ENCODE measurements at places on chromosomes 11 and 22.

DNA sequence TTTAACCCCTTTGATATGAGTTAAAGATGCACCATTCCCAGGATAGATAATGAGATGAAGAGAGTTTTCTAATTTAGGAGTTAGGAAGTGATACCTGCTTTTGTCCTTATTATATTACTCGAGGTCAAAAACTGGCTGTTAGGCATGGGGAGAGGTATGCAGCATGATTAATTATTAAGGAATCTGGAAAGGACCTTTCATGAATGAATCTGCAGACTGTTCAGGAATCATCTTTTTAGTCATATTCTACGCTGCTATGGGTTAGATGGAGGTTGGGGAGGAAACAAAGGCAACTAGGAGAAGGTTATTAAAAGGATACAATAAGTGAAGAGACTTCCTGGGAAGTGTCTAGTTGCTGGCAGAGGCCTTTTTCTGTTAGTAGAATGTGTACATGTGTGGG is 492.4 kb upstream of the CCDC90B start:
- DNase-seq = no peak

DNA sequence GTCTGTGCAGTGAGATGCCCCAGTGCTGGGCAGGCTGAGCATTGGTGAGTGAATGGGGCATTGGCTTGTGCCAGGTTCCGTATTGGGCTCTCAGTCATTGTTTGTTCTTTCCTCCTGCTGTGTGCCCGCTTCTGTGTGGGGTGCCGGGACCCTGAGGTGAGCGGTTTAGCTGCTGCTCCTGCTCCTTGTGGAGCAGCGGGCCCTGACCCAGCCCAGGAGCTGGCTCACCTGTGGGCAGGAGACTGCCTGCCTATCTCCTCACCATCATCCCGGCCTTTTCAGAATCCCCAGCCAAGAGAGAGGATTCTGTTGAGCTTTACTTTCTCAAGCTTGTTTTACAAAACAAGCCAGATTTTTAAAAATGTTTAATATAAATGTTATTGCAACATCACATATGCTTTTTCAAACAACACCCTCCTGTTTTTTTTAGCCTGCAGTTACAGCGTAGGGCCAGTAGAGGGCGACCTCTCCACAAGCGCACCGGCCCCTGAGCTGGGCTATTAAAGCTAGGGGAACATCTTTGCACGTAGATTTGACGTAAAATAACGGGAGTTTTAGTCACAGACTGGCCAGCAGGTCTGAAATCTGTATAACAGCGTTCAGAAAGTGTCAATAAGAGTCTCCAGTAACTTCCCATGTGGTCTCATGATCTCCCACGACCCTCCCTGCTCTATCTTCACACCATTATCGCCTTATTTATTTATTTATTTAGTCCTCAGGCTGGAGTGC is 25.1 kb upstream of the RELT start:
- DNase-seq = peak; percentile 56

DNA sequence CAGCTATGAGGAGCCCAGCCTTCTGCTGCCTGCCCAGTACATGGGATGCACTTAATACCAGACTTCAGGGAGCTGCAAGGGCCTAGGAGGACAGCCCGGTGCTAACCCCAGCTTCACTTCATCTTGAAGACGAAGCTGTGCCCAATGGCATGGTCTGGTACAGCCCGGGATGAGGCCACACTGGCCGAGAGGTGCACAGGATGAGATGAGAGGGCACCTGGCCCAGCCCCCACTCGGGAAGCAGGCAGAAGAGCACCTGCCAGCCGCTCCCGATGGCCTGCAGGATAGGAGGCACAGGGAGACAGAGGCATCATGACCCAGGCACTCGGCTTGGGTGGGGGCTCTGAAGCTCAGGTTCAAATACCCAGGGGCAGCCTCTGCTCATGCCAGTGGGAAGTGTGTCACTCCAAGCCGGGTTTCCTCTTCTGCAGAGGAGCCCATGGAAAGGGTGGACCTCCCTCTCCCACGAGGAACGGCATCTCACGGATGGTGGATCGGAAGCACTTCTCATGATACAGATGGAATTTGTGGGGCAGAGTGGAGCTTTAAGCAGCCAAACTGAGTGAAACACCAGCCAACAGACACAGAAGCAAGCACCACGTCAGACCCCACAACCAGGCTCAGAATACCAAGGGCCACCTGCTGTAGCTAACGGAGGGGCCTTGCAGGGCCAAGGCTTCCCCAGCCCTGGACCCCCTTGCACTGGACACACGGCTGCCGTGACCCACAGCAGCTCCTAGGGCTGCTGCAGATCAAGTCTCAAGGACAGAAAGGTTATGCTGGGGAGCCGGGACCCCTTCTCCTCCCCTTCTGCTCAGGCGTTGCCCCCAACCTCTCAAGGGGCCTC is 875.2 kb downstream of the BRD1 start:
- DNase-seq = no peak

- no peak for DNase-seq
Observed at GRCh38 chr11:83819931-83820549, 533.9 kb upstream of the CCDC90B start.

GRCh38 chr22:26673486-26673885 is 16.1 kb downstream of the MIAT start:
- peak; percentile 32 for DNase-seq

- no peak for DNase-seq
Observed at GRCh38 chr11:8867035-8867434, 44.0 kb upstream of the AKIP1 start.

DNA sequence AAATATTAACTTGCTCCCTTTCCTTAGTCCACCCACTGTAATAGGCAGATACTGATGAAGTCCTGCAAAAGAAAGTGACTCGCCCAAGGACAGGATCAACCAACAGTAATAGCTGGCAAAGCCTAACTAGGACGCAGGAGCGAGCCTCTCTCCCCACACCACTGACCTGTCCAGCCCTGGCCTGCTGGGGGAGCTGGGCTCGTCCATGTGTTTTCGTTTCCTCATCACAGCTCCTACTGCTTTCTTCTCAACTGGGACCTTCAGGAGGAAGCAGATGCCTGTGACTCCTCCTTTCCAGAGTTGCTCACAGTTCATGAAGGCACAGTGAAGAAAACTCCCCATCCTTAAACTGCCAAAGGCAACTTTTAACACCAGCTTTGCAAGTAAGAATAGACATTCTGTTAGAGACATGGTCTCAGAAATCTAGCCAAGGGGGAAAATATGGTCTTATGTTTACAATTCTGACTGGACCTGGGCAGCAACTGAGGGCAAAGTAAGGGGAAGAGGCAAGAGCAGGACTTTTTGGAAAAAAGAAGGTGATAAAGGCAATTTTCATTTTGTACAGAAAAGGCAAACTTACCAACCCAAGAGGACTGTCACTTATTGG is 11.6 kb upstream of the GPHA2 start:
- DNase-seq = no peak

DNA sequence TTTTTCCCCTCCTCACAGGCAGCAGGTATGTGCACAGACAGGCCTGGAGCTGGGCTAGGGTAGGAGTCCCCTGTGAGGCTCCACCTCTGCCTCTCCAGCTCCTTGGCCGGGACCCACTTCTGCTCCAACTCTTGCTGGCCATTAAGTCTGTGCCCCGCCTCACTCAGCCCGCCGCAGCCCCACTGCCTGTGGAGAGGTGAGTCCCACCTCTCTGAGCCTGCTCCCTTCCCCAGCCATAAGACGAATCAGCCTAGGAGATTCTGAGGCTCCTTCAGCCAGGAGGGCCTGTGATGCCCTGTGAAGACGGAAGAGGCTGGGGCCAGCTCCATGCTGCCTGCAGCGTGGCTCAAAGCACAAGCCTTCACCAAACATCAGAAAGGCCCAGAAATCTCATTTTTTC is 23.0 kb downstream of the TSKU start:
- DNase-seq = no peak

DNA sequence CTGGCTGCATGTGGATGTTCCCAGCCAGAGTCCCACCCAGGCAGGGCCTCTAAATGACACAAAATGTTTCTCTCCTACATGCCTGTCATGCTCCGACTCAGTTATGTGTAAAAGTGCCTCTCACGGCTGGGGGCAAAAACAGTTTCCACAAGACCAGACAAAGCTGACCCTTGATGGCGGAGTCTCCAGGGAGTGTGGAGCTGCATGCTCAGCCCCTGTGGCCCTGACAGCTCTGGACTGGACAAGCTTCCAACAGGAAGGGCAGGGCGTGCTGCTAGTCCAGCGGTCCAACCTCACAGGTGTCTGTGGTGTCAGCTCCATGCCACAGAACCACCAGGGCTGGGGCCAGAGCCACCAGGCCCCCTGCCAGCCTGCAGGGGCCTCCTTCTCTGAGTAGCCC is 149.6 kb downstream of the CRYBB2 start:
- no peak for DNase-seq

DNA sequence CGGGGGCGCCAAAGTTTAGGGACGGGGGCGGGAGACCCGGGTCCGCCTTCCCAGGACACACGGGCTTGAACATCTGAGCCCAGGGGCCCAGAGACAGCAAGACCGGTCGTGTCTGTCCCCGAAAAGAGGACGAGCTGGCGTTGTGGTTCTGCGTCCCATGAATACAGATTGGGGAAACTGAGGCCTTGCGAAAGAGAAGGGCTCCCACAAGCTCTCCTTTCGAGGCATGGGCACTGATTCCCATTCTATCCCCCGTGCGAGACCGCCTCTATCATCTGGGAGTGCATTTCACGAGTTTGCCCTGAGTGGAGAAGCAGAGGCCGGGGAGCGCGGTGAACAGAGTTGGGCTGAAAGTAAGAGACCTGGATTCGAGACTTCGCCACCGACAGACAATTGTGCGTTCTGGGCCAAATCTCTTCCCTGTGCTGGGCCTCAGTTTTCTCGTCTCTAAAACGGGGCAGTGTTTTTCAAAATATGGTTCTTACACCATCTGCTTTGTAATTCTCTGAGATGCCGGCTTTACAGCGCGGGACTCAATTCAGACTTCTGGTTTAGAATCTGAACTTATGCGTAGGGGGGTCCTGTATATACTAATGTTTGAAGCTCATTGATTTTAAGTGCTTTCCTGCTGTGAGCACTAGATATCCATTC is 471 bp downstream of the RNF185 start:
- DNase-seq = no peak

DNA sequence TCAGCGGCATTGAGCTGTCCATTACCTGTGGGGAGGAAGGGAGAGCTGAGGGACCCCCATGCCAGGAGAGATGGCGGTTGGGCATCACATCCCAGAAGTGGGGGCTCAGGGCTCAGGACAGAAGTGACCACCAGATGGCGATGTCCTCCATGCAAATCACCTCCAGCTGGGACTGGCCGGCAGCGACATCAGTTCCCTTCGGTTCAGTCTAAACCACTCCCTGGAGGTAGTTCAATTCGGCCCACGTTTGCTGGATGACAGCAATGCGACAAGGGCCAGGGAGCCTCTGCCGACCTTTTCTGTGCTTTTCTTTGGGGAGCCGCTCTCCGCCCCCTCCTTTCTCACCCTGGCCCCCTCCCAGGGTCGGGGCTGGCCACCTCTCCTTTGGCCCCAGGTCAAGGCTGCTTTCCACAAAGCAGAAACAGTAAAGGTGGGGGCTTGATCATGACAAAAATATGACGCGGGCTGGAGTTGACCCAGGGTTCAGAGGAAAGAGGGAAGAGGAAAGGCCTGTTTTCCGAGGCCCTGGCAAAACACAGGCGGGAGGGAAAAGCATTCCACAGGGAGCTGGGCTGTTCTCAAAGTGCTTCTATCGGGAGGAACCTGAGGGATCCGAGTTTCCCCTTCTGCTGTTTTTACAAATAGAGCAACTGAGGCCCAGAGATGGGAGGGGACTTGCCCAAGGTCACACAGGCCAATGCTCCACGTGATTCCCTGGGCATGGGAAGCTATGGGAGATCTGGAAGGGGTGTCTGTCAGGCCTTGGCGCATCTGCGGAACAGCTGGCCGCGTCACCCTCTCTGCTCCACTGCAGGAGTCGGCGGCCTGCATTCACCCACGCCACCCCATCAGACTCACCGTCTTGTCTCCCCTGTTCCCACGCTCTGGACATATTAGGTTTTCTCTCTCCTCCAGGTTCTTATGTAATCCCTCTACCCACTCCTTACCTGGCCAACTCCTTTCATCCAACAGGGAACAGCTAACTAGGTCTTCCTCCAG is 54.7 kb downstream of the FBXO7 start:
- DNase-seq = peak; percentile 66

DNA sequence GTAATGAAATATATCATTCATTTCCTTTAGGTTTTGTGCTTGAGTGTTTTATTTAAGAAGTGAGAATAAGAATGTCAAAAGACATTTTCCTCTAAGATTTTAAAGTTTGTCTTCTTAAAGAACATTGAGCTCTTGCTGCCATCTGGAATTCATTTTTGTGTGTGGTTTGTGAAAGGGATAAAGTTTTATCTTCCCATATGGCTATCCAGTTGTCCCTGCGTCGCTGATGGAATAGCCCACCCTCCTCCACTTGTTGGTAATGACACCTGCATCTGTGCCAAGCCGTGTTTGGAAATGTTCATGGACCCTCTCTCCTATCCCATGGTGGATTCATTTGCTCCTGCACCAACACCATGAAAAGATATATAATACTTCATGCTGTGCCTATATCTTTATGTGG is 901.5 kb downstream of the BRD1 start:
- no peak for DNase-seq

DNA sequence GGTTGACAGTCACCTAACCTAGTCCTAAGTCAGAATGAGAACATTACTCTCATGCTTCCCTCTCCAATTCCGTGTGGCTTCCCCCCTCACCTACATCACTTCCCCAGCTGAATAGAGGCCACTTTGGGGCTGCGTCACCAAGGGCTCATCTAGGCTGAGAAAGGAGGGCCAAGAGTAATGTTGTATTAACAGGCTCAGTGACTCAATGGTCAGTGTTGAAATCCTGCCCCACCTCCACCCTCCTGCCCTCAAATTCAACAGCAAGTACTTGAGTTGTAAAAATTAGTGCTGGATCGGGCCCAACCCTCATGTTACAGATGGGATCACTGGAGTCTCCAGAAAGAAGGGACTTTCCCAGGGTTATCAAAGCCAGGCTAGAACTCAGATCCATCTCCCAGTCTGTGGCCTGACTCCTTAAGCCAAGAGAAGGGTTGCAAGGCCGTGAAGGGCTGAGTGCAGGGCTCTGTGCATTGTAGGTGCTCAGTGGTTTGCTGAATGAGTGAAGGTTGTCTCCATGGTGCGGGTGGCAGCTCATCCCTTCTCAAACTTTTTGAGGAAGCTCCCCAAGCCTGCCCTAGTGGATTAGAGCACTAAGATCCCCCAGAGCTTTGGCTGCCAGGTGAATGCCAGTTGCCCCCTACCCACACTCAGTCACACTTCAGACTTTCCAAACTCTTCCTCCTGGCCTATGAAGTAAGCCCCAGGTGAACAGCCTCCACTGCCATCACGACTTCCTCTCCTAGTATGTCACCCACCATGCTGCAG is 3.2 kb downstream of the DGAT2 start:
- no peak for DNase-seq

All from activated naive CD4-positive, alpha-beta T cell treated with anti-CD3 and anti-CD28 coated beads, Interleukin-2, amount 50 U/mL, for 16 hours (primary cell).